T47D (cell line): ENCODE measurements at places on chromosomes 7 and 10.

DNA sequence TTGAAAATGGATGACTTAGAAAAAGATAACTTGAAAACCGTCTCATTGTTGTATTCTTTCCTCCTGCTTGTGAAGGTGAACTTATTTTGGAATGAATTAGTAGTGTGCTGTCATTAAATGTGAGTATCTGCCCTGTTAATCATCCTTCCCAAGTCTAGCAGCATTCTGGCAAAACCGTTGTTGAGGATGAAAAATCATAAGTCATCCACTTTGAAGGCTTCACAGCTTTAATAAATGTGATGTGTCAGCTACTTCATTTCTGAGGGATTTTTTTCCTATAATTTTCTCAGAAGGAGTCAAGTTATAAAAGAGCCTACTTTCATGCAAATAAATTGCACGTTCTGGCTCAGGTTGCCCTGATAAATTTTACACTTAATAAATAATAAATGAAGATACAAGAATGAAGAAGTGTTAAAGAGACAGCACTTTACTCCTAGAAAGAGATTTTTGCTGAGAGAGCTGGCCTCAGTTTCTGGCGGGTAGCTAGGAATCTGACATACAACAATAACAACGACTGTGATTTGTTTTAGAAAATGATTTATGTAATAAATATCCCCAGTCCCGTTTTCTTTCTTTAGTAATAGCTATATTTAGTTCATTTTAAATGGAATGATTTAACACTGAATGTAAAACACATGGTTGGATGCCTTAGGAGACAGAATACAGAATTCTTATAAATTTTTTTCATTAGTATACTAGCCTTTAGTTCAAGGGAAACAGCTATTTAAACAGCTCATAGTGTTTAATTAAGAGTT is 516.5 kb upstream of the KLF6 start:
- no peak for DNase-seq

DNA sequence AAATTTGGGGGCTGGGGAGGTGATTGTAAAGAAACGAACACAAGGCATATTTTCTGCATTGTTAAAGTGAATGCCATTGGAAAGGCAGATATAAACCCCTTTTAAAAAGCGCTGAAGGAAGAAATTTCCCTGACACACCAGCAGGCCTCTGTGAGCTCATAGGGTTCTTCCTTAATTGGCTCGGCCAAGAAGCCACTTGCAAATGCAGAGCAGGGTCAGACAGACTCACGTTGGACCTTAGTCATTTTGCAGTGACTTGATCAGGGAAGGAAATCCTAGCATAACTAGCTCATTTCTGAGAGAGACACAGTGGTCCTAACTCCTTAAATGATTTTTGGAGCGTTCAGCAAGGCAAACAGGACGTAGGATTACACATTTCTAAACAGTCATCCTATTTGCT is 1461.4 kb downstream of the GATA3 start:
- no peak for DNase-seq

GRCh38 chr7:49893131-49893530 is 119.7 kb downstream of the VWC2 start:
- no peak for DNase-seq

GRCh38 chr7:945556-946255 is 8.8 kb downstream of the ADAP1 start:
- DNase-seq, result peak; percentile 99

- no peak for DNase-seq
These were observed 150.7 kb upstream of the RSU1 start for GRCh38 chr10:16967866-16968415.

DNA sequence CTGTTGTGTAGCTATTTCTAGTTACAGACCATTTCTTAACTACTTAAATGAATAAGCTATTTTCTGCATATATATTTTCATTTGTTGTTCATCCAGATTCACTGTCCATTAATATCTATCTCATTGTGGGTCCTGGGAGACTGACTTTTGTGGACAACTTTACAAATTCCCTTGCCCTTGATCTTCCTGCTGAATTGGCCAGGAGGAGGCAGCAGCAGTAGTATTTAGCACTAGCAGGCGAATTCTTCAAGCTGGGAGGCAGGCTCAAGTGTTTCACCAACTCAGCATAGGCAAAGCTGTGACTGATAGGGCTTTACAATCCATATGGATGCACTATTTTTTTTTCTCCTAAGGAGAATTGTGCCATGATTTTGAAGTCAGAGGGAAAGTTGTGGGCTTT is 461.0 kb upstream of the NRG3 start:
- peak; percentile 68 for DNase-seq

DNA sequence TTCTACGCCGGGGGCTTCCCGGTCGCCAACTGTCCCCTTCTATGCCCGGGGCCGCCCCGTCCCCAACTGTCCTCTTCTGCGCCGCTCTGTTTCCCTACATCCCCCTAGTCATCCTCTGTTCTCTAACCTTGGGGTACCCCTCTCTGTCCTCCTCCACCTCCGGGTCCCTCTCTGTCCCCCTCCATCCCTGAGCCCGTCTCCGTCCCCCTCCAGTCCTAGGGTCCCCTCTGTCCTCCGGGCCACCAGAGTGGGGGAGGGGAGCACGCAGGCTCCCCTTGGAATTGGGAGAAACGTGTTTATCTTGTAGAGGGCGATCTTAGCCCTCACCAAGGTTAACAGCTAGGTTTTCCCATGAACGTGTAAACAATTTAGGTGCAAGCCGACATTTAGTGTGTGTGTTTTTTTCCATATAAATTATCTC is 852 bp upstream of the KLF6 start:
- DNase-seq, result peak; percentile 63

DNA sequence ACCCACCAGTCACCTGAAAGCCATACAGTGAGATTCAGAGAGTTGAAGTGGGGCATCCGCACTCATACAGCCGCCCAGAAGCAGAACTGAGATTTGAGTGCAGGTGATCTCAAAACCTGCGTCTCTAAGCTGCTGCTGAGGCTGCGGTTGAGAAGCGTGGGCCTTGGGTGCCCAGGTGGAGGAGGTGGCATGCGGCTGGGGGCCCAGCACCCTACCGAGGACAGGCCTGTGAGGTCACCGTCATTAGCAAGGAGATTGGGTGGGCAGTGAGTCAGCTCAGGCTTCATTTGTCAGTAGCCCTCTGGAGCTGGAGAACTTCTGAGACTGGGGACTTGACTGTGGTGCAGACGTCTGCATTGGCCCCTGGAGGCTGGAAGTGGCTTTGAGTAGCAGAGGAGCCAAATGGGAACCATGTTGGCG is 29.8 kb downstream of the ZMIZ1 start:
- no peak for DNase-seq

- no peak for DNase-seq
These were observed 149.2 kb downstream of the PRKAG2 start for GRCh38 chr7:151727579-151728285.

DNA sequence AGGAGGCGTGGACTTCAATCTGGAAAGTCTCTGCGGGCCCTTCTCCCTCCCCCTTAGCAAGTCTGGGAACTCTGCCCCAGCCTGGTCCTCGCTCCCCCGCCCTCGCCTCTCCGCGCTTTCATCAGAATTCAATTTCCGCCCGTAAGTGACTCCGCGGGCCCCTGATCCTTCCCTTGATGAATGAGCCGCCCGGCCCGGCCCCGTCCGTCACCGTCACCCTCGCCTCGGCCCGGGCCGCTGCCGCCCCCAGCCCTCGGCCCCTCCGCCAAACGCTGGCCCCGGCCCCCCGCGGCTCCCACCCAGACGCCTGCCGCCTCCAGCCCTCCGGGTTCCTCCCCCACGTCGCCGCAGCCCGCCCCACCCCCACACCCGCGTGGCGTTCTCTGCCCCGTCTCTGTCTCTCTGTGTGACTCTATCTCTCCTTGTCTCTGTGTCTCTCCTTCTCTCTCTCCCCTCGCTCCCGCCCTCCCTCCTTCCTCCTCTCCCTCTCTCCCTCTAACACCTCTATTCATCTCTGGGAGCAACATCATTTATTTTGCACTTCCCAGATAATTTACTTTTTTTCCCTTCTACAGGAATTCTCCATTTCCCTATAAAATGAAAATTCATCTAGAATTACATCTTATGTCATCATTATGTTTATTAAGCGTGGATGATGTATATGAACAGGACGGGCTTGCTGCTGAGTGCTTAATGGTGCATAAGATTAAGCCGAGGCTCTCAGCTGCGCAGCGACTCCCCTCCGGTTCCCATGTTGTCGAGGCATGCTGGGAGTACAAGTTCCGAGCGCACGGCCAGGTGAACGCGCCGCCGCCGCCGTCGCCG is 91.2 kb upstream of the PAX2 start:
- no peak for DNase-seq

GRCh38 chr7:118312051-118312450 is 87.5 kb downstream of the ANKRD7 start:
- DNase-seq, result peak; percentile 3

DNA sequence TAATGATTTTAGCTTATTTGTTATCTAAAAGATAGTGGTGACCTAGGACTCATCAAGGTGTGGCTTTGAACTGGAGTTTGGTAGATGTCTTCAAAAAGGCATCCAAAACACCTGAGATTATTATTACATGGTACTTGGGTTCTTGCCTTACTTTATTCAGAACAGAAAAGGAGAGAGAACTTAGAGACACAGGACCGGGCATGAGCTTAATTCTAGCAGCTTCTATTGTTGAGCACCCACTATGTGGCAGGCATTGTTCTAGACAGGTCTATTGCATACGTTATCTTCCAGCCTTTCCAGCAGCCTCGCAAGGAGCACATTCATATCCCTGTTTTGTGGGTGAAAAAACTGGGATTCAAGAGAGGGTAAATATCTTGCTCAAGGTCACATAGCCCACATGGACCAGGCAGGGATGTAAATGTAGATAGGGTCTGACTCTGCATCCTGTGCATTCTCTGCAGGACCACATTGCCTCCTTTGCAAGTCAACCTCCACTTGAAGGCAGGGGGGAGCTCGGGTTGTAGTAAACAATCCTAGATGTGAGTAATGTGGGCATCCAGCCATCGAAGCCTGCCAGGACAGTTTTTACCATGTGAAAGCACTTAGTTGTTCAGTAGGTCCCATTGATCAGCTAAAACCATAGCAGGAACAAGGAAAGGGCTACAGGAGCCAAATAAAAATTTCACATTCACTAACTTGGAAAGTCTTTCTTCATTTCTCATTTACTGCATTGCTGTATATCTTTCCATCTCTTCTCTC is 551.4 kb downstream of the LRMDA start:
- DNase-seq, result no peak

- no peak for DNase-seq
These were observed 1.8 kb downstream of the CHRM2 start for GRCh38 chr7:136869991-136870865.

- no peak for DNase-seq
These were observed 104.6 kb downstream of the FOXP2 start for GRCh38 chr7:114519240-114519639.

GRCh38 chr7:52119537-52119936 is 802.9 kb upstream of the COBL start:
- peak; percentile 11 for DNase-seq

- no peak for DNase-seq
These were observed 38.4 kb downstream of the VSTM4 start for GRCh38 chr10:49076741-49077521.

GRCh38 chr10:49644035-49644646 is 30.3 kb downstream of the CHAT start:
- DNase-seq, result no peak

- DNase-seq, result no peak
These were observed 164.4 kb downstream of the ZNF365 start for GRCh38 chr10:62538606-62539005.

- no peak for DNase-seq
These were observed 18.3 kb upstream of the BTBD16 start for GRCh38 chr10:122252805-122253204.

GRCh38 chr10:102802920-102803534 is 34.2 kb downstream of the CYP17A1 start:
- no peak for DNase-seq

GRCh38 chr10:80168162-80168511 is 35.6 kb downstream of the PLAC9 start:
- DNase-seq, result no peak

DNA sequence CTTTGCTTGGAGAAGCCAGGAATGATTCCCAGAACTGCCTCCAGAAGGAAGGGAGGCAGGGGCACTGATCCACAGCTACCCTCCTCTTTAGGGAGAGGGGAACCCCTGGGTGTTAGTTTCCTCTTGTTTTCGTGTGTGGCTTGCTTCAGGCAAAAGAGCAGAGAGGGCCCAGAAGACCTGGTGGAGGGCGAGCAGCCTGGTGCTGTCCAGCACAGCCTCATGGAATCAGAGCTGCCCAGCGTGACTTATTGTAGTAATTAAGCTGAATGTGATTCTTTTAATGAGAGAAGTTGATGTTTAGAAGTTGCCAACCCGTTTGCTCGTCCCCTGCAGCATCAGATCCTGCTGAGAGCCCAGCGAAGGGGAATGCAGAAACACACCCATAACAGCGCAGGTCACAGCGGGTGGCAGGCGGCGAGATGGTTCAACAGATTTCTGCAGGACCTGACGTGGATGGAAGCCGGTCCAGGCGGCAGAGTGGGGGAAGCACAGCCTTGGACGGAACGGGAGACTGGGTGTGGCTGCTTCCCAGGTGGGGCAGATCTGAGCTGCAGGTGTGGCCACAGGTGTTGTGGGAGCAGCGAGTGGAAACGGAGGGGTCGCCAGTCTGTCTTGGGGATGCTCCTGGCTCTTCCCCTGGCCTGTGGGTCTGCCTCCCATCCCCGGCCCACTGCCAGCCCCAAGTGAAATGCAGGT is 53.7 kb upstream of the SHH start:
- DNase-seq, result no peak

GRCh38 chr10:76921383-76922010 is 716.1 kb downstream of the KCNMA1 start:
- DNase-seq, result no peak

- no peak for DNase-seq
These were observed 48.4 kb downstream of the ZNF277 start for GRCh38 chr7:112254709-112255387.

DNA sequence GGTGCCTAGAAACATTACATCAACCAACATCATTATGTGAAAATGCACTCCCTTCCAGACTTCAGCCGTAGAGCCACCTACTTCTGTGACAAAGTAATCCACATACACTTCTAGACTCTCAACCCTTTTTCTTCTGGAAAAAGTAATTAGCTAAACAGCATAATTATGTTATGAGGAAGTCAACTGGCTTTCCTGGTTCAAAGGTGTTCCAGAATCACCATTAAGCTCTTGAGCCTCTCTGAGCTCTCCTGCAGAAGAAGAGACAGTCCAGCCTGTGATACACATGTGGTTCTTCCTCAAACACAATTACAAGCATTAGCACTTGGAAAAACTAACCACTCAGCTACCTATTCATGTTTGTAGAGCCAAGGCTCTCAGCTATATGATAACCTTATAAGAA is 52.5 kb downstream of the TNS3 start:
- no peak for DNase-seq

GRCh38 chr7:131105294-131105798 is 222.3 kb upstream of the MKLN1 start:
- peak; percentile 26 for DNase-seq

GRCh38 chr7:78383096-78383880 is 584.7 kb downstream of the PHTF2 start:
- DNase-seq, result no peak
